ENCODE measurements at places on chromosomes 3 and 15.

- no peak for DNase-seq
Observed at GRCh38 chr3:13352621-13353131, 67.4 kb downstream of the NUP210 start.

DNA sequence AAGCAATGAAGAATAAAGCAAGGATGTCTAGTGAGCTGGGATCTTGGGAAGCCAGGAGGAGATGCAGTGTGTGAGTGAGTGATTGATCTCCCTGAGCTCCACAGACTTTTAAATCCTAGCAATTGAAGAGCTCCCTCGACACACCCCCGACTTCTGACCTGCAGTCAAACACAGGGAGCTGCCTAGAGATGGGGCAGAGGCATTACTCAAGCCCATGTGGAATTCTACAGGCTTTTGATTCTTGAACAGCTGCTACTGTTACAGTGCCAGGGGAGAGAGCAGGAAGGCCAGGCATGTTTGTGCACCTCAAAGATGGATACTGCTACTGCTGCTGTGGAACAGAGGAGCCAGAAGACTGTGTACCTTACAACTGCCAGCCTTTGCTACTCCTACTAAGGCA lies 1403.1 kb upstream of the ALCAM start:
- DNase-seq, result no peak

DNA sequence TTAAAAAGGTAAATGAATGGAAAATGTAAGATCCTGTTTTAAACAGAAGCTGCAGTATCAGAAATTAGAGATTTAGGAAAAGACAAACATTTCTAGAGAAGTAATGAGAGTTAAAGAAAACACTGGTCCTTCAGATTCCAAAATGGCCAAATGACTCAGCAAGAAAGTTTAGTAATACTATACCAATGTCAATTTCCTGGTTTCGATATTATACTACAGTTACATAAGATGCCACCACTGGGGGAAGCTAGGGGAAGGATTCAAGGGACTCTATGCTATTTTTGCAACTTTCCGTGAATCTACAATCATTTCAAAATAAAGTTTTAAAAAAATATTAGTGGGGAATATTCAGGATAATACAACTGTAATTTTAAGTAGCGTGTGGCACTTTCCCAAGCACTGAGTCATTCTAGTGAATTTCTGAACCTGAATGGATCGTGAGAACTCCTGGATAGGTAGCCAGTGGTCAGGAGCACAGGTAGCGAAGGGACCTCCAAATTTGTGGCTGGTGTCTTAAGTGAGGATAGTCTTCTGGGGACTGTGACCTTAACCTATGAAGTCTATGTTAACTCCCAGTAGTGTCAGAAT lies 37.6 kb downstream of the TMCC1 start:
- no peak for DNase-seq

GRCh38 chr15:70435872-70436271 lies 327.5 kb downstream of the UACA start:
- DNase-seq, result no peak

DNA sequence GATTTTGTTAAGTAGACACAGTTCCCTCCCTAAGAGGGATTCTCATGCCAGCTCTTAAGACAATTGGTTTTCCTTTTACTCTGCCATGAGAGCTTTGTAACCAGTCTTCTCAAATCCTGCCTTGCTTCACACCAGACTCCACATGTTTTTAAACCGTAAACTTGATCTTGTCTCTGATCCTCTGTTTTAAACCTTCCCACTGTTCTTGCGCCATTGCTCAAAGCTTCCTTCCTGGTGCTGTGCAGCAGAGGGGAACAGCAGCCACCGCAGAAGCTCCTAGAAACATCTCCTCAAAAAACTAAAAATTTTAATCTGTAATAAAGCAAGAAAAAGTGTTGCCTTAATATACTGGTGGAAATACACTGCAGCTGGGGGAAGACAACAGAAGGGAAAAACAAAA lies 154.5 kb upstream of the SATB1 start:
- DNase-seq, result no peak

Data from B cell (primary cell).